ENCODE measurements at places on chromosomes 12 and 14.

DNA sequence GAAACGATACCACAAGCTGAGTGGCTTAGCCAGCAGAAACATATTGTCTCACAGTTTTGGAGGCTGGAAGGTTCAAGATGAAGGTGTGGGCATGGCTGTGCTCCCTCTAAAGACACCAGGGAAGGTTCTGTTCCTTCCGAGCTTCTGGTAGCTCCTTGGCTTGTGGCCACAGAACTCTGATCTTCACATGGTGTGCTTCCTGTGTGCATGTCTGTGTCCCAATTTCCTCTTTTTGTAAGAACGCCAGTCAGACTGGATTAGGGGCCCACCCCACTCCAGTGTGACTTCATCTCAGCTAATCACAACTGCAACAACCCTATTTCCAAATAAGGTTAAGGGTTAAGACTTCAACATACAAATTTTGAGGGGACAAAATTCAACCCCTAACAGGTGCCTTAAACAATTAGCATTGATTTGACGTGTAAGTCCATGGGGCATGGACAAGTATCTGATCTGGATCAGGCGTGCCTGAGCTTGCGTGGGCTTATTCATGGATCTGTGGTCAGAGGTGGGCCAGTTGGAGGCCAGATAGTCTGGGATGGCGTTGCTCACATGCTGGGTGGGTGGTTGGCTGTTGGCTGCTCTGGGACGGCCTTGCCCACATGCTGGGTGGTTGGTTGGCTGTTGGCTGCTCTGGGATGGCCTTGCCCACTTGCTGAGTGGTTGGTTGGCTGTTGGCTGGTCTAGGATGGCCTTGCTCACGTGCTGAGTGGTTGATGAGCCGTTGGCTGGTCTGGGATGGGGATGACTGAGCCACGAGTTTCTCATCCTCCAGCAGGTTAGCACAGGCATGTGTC is 88.5 kb downstream of the LGMN start:
- no peak for DNase-seq

DNA sequence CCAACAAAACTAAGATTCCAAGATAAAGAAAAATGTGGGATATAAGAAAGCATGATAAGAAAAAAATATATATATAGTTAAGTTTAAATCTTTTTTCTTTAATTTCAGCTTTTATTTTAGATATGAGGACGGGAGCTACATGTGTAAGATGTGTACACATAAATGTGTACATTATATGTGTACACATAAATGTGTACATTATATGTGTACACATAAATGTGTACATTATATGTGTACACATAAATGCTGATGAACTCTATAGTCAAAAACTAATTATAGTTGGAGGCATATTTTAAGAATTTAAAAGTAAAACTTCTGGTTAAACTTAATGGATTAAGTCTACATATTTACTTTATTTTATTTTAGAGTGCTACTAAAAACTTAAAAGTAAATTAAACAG is 123.6 kb downstream of the BTG1 start:
- no peak for DNase-seq

- DNase-seq = no peak
Measured at GRCh38 chr14:74297986-74298385, 4.7 kb downstream of the ABCD4 start.

DNA sequence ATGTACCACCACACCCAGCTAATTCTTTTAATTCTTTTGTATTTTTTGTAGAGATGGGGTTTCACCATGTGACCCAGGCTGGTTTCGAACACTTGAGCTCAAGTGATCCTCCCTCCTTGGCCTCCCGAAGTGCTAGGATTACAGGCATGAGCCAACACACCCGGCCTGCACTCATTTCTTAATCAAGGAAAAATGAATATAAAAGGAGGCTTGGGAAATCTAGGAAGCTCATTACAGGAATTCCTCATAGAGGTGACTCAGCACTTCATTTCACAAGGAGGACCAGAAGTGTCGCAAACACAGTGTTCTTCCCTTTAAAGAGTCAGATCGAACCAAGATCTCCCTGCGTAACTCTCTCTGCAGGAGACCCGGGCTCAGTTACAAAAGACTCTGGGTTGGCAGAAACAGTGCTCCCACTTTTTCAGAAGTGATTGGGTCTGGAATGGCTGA is 30.3 kb downstream of the NFKBIA start:
- no peak for DNase-seq

DNA sequence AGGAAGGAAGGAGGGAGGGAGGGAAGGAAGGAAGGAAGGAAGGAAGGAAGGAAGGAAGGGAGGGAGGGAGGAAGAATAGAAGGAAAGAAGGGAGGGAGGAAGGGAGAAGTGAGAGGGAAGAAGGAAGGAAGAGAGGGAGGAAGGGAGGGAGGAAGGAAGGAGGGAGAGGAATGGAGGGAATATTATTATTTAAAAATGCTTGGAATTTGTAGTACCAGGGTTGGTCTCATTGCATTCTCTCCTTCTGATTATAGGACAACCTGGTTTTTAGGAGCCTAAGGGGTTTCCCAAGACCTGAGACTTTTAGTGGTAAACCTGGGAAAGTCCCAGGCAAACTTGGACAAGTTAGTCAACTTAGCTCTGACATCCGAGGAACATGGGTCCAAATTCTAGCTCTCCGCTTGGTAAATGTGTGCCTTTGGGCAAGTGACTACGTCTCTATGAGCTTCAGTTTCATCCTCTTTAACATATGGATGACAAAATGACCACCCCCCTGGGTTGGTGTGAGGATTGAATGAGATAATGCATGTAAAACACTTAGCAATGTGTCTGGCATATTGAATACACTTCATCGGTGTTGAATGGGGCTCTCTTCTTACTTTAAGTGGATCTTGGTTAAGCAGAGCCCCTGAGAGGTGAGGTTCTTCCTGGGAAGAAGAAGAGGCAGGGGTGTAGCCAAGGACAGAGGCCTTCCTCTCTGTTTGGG is 690.7 kb upstream of the TBX3 start:
- no peak for DNase-seq

GRCh38 chr12:17976202-17976601 is 113.8 kb downstream of the RERGL start:
- DNase-seq = no peak

DNA sequence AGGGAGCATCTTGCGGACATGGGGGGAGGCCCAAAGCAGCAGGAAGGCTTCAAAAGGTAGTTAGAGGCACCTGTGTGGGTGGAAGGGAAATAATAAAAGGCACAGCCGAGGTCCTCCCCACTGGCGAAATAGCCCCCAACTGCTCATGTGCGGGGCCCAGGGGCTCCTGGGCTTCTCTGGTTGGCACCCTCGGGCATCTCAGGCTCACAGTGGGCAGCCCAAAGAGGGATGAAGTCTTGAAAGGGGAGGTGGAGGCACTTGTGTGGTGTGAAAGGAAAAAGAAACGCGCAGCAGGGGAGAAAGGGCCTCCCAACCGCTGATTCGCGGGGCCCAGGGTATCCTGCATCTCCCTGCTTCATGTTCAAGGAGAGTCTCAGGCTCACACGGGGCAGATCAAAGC is 579.4 kb downstream of the ALG10 start:
- DNase-seq = no peak

- peak; percentile 33 for DNase-seq
Measured at GRCh38 chr12:98420461-98420860, 94.9 kb upstream of the TMPO start.

DNA sequence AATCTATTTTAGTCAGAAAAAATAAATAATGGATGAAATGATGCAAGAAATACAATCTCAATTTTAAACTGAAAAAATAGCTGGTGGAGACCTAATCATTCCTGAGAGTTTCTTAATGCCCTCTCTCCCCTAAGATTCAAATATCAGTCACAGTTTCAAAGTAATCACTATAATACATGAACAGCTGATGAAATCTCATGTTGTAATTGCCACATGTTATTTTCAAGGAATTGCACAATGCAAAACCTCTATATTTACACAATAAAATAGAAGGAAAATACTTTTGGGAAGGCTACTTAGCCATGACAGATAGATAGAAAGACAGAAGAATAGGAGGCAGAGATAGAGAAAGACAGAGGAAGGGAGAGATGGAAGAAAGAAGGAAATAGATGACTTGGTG is 18.2 kb downstream of the IFNG-AS1 start:
- no peak for DNase-seq

DNA sequence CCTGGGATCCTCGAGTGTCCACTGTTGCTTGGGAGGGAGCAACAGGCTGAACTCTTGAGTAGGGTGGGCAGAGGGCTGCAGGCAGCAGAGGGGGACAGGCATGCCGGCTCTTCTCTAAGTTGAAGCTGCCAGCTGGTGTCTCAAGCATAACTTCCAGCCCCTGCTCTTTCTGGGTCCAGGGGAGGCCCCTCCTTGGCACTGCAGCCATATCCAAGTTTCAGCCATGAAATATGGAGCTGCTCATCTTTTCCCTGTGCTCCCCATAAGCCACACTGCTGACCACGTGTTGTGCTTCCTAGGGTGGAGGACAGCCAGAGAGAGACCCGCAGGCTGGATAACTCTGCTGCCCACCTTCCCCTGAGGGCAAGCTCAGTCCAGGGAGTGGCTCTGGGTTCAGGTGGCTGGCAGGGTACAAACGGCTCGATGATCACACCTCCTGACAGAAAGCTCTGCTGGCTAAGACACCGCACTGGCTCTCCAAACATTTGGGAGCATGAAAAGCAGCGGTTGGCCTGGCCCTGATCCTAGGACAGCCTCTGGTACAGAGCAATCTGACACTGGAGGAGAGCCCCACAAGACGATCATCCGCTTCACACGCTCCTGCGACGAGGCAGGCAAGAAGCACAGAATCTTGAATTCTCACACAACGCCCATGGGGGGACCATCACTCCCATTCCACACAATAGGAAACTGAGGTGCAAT is 79.6 kb downstream of the PITPNM2 start:
- DNase-seq = no peak

- DNase-seq = peak; percentile 8
Measured at GRCh38 chr12:45051572-45052125, 750 bp upstream of the DBX2 start.

DNA sequence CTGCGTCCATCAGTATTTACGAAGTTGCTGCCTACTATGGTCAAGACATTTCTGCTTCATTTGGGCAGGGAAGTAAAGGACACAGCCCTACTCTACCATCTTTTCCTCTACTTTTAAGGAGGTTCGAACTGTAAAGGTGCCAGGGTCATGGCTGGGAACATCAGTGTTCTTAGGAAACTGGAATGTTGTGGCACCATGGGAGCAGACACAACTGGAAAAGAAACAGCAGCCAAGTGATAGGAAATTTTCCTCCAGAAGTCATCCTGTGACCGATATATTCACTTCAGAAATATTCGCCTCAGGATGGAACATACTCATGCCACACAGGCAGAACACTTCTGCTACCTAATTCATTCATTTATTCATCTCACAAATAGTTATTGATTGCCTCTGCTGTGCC is 104.4 kb downstream of the ETV6 start:
- DNase-seq = no peak

DNA sequence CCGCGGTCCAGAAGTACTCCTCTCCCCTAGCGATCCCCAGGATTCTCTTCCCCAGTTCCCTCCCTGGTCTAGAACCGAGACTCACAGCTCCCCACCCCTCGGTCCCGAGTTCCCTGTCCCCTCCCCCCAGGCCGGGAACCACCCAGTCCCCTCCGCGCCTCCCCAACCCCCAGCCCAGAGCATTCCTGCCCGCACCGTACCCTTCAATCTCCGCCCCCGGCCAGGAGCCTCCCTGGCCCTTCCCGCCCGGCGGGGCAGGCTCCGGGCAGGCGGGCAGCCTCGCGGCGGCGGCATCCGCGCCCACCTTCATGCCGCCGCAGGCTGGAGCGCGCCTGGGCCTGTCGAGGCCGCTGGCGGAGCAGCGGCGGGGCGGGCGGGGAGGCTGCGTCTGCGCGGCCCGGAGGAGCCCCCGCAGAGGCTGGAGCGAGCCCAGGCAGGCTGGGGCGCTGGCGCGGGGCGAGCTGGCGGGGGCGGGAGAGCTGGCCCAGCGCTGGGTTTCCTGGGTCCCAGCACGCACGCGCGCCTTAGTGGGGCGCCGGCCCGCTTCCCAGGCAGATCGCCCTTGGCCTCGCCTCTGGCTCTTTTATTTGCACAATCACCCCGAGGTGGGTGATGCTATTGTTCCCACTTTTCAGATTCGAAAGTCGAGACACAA is 22.2 kb upstream of the GPR132 start:
- peak; percentile 74 for DNase-seq

- DNase-seq = no peak
Measured at GRCh38 chr14:34051966-34052657, 101.2 kb upstream of the EGLN3 start.

DNA sequence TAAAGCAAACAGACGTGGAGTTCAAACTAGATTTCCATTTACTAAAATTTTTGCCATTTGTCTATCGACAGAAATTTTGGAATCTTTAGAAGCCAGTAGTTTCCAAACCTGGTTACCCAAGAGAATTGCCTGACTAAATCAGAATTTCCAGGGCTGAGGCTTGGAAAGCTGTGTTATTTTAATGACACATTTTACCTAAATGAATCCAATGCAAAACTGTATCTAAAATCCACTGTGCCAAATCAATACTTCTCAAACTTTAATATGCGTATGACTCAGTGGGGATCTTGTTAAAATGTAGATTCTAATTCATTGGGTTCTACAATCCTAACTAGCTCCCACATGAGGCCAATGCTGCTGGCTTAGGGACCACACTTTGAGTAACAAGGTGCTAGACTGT is 35.0 kb upstream of the TC2N start:
- DNase-seq = no peak

DNA sequence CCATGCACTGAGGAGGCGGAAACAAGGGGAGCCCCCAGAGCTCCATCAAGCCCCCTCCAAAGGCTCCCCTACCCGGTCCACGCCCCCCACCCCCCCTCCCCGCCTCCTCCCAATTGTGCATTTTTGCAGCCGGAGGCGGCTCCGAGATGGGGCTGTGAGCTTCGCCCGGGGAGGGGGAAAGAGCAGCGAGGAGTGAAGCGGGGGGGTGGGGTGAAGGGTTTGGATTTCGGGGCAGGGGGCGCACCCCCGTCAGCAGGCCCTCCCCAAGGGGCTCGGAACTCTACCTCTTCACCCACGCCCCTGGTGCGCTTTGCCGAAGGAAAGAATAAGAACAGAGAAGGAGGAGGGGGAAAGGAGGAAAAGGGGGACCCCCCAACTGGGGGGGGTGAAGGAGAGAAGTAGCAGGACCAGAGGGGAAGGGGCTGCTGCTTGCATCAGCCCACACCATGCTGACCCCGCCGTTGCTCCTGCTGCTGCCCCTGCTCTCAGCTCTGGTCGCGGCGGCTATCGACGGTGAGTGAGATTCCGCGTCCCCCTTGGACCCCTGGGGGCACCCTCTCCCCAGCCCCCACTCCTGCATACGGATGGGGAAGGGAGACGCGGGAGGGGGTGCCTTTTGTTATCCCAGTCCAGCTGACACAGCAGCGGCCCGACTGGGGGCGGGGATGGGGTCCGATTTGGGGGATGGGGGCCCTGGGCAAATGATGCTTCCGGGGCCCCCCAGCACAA is 400 bp downstream of the LRP1 start:
- DNase-seq = no peak
